ENCODE measurements at places on chromosomes 3 and 15.

DNA sequence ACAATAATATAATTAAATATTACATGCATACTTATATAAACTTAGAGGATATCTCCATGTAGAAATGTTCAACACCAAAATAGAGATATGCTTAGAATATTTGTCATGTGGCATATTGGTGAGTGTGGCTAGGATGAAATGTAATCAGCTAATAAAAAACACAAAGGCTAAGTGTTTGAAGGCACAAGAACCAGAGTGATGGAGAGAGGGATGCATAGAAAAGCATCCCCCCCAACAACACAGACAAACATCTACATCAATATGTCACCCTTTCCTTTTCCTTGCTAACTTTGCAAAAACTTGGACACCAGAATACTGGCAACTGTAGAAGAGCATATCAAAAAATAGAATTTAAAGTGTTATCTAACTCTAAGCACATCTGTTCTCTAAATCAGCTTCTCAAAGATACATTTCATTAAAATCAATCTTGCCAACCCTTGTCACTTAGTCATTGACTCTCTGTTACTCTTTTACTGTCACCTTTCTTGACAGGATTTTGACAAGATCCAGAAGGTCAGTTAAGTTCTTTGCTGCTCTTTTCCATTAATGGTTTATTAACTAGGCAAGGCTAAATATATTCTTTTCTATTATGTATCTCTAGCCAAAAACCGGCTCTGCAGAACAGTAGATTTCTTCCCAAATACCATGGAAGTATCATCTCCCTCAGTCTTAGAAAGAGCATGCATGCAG is 695.9 kb downstream of the OTOL1 start:
- DNase-seq: no peak

DNA sequence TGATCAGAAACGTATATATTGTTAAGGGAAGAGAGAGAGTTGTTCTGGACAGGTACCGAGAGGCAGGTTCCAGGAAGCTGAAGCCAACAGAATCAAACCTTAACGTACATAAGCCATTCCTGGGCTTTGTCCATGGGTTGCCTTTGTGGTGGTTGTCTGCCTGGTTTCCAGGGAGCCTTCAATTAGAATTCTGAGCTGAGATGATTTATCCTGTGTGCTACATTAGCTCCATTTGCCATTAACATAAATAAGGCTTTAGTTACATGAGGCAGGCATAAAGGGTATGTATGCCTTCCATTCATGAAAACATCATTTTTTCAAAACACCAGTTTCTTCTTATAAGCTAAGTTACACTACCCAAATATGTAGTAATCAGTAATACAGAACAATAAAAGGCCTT is 729.4 kb upstream of the CFAP20DC start:
- DNase-seq: no peak

DNA sequence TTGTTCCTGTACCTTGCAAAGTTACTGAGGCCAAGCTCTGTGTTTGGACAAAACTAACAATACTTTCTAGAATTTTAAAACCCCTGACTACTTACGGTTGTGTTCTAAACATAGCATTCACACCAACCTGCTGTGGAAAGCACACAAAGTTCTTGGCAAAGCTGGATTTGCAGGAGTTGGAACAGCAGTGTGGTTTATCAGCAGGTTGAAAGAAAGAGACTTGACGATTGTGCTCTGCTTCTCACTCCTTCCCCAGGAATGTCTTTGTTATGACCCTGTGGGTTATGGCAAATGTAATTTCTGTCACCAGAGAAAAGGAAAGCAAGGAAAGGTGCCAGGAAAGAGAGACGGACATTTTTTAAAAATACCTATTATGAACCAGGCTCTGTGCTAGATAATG is 165.5 kb upstream of the TGFBR2 start:
- DNase-seq: no peak

GRCh38 chr3:187737368-187738070 is 7.7 kb downstream of the BCL6 start:
- no peak for DNase-seq

- no peak for DNase-seq
These were observed 381.8 kb downstream of the NAALADL2 start for GRCh38 chr3:175240921-175241320.

GRCh38 chr15:76223521-76223920 is 87.7 kb downstream of the ETFA start:
- DNase-seq: no peak

DNA sequence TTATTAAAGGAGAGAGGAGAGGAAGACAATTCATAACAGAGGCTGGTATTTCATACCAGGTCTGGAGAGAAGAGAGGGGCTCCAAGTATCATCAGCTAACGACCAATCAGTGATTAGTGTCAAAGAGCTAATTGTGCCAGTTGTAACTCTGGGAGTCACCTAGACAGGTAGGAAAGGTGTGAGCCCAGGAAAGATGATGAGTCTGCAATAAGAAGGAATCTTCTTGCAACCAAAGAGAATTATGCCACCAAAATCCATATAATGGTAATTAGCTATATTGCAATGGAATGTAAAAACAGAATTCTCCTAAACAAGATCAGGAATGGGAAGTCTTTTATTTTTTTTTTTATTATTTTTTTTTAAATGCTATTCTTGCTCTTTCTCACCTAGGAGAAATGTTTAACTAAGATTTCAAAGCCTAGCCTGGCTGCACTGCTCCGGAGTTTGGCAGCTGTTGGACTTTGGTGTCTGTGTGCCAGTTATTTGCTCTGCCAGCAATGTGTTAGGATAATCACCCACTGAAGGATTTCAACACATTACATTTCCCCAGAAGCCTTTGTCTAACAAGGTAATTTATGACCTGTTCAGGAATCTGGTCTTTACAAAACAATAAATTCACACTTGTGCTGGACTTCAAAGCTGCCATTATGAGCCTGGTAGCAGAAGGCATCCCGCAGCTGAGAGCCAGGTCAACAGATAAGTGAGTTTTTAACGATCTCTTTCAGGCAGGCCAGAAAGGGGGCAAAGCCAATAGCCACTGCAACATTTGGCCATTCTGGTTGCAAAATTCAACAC is 89.4 kb downstream of the FOXB1 start:
- DNase-seq: no peak
